ENCODE measurements at places on chromosomes 11 and 22.

GRCh38 chr22:34004058-34004457 is 83.8 kb upstream of the LARGE1 start:
- no peak for DNase-seq

DNA sequence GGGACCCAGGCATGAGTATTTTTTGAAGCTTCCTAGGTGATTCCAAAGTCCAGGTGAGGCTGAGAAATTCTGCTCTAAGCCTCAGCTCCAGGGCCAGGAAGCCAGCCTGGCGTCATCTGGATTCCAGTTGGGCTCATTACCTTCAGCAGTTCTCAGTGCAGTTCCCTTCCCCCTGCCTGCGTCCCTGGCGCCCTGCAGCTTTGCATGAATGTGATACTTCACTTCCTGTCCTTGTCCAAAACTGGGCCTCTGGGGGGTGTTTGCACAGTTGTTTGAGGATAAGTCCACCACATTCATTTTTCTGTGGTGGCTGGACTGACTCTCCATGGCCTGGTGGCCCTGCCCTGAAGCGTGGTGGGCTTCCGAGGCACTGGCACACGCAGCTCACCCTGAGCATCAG is 98.1 kb downstream of the TENM4 start:
- DNase-seq, result no peak

DNA sequence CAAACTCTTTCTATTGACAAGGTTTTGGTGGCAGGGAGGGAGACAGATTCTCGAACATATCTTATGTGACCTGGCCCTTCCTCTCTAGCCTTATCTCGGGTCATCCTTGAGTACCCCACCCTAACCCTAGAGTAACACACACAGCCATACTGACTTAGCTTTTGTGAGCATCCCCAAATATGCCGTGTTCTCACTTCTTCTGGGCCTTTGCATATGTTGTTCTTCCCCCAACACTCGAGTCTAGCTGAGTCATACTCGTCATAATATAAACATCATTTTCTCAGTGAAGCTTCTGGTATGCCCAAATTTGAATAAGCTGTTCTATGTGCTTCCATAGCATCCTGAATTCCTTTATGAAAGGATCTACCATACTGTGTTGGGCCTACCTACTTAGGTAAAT is 8.0 kb downstream of the TTC17 start:
- no peak for DNase-seq

DNA sequence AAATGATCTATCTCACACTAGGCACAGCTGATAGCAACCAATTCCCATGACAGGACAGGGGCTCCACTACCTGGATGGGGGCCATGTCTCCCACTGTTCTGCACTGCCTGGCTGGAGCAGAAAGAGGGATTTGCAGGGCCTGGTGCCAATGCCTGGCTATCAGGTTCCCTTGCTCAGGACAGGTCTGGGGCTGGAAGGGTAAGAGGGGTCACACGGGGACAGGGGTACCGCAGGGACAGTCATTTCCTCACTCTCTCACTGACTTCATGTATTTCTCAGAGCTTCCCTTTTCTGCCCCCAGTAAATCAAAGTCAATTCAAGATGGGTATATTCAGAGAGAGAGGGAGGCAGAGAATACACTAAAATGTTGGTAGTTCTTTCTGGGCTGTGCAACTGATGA is 119.1 kb upstream of the CSNK2A3 start:
- DNase-seq, result no peak

GRCh38 chr22:42368379-42369249 is 63.6 kb downstream of the NFAM1 start:
- DNase-seq, result no peak

- no peak for DNase-seq
These were observed 32.5 kb downstream of the RTL6 start for GRCh38 chr22:44465563-44465962.

GRCh38 chr11:31856248-31856647 is 45.1 kb upstream of the PAX6 start:
- DNase-seq, result no peak

GRCh38 chr11:67530282-67530592 is 7.0 kb upstream of the CABP2 start:
- DNase-seq, result no peak
